ENCODE measurements at places on chromosomes 4 and X.

GRCh38 chrX:49308604-49309269, 5.3 kb downstream of the GAGE10 start:
- peak; percentile 36 for DNase-seq

DNA sequence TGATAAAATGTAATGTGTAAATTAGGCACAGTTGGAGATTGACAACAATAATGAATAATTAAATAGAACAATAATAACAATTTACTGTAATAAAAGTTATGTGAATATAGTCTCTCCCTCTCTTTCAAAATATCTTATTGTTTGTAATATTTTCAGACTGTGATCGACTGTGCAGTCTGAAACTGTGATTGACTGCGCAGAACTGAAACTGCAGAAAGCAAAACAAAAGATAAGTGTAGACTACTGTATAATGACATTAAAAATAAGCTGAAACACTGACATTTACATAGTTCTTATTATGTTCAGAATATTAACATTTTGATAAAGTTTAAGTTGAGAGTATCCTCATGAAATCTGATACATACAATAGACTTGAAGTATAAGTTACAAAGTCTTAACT, 371.0 kb downstream of the CCSER1 start:
- no peak for DNase-seq

- DNase-seq = no peak
These were observed 436.5 kb upstream of the FRG1 start for GRCh38 chr4:189504220-189504619.

GRCh38 chr4:23260511-23260910, 567.8 kb downstream of the GBA3 start:
- no peak for DNase-seq

- DNase-seq = no peak
These were observed 554.8 kb upstream of the HTR2C start for GRCh38 chrX:114028907-114029662.

GRCh38 chr4:48578132-48578968, 88.3 kb downstream of the ZAR1 start:
- peak; percentile 55 for DNase-seq

- DNase-seq = peak; percentile 91
These were observed 52.8 kb downstream of the P2RY10 start for GRCh38 chrX:78997870-78998558.

DNA sequence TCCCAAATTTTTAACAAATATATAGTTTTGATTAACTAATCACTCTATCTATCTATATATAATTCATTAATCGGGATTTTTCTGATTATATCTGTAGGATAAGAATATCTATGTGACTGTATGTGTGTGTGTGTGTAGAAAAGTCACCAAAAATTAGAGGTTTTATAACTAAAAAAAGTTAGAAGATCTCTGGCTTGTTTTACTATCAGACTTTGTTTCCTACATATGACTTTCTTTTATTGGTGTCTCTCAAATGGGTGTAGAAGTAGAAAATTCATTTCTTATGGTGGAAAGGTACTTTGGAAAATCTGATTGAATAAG, 26.7 kb upstream of the TMPRSS11D start:
- no peak for DNase-seq

GRCh38 chrX:15789979-15790768, at the start of gene ZRSR2:
Gene ZRSR2 (plus strand): TSS chrX:15790484. CDS start chrX:15790496, 12 bp downstream.
- DNase-seq = peak; percentile 85

GRCh38 chr4:5824635-5825034, 68.3 kb downstream of the CRMP1 start:
- peak; percentile 12 for DNase-seq

GRCh38 chr4:2817701-2818350, 24.9 kb downstream of the SH3BP2 start:
- DNase-seq = no peak

GRCh38 chr4:76984788-76985211, 35.2 kb downstream of the SEPTIN11 start:
- DNase-seq = no peak

DNA sequence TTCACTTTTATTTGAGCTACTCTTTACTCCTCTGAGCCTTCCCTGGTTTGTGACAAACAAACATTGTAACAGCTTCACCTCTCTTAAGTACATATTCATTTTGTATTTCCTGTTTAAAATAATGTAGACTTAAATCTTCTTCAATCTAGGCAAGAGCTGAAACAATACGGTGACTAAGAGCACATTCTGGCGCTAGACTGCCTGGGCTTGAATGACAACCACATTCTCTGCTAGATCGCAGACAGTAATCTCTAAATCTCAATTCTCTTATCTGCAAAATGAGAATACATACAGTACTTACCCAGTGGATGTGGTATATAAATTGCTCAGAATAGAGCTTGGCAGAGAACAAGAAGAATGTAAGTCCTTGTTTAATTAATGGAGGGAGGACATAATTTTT, 144.8 kb downstream of the ARAP2 start:
- no peak for DNase-seq

GRCh38 chr4:39631700-39632079, 7.0 kb downstream of the SMIM14 start:
- no peak for DNase-seq

- DNase-seq = no peak
These were observed at the start of gene ARHGAP6 for GRCh38 chrX:11665168-11666111. Gene ARHGAP6 (minus strand): TSS chrX:11665920. CDS start chrX:11664828, 1,092 bp downstream.

DNA sequence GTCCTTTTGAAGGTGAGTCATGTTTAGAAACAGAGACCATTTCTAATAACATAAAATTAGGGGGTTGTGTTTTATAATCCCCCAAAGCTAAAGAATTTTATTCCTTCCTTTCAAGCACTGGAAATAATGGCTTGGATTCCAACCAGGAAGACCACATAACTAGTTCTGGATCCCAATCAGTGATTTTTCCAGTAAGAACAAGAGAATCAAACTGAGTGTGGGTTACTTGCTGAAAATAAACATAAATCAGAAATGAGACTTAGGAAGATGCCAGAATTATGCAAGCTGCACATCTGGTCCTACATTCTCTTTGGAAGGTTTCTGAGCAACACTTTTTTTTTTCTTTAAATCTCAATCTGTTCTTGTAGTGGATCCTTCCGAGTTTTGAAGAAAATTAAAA, 76.3 kb downstream of the SOWAHB start:
- DNase-seq = no peak

DNA sequence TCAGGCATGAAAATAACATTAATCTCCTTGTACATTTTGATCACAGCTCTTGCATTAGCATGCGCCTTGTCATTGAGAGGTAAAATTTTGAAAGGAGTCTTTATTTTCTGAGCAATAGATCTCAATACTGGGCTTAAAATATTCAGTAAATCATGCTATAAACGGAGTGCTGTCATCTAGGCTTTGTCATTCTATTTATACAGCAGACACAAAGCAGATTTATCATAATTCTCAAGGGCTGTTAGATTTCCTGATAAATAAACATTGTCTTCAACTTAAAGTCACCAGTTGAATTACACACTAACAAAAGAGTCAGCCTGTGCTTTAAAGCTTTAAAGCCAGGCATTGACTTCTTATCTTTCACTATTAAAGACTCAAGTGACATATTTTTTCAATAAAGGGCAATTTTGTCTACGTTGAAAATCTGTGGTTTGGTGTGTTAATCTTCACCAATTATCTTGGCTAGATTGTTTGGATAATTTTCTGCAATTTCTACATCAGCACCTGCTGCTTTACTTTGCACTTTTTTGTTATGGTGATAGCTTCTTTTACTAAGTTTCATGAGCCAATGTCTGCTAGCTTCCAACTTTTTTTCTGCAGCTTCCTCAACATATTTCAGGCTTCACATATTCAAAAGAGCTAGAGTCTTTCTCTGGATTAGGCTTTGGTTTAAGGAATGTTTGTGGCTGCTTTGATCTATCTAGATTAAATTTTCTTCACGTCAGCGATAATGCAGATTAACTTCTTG, 27.9 kb upstream of the UGT2B4 start:
- no peak for DNase-seq

- DNase-seq = no peak
These were observed 39.0 kb downstream of the PTTG2 start for GRCh38 chr4:37999000-37999716.

- no peak for DNase-seq
These were observed 186.0 kb upstream of the FRMPD4 start for GRCh38 chrX:11952176-11952720.

DNA sequence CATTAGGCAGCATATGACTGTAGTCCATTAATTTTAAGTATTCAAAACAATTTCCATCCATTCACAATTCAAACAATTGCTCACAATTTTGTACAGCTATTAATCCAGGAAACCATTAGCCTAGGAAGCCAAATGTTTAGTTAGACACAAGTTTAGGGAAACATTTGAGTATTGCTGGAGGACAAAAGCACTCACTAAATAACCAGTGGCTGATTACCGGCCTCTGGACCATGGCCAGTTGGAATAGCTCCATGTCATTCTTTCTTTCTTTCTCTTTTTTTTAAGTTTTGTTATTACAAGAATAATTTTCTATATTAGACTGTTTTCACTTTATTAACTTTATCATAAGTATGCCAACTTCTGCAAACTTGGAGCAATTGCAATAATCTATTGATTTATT, 31.3 kb downstream of the TRIML2 start:
- DNase-seq = no peak

- no peak for DNase-seq
These were observed 497 bp downstream of the HPGD start for GRCh38 chr4:174521800-174522182.

- DNase-seq = no peak
These were observed 173.7 kb downstream of the CENPC start for GRCh38 chr4:67371615-67372014.

Measured in DND-41 (cell line).